ENCODE measurements at places on chromosomes 6 and 20.

DNA sequence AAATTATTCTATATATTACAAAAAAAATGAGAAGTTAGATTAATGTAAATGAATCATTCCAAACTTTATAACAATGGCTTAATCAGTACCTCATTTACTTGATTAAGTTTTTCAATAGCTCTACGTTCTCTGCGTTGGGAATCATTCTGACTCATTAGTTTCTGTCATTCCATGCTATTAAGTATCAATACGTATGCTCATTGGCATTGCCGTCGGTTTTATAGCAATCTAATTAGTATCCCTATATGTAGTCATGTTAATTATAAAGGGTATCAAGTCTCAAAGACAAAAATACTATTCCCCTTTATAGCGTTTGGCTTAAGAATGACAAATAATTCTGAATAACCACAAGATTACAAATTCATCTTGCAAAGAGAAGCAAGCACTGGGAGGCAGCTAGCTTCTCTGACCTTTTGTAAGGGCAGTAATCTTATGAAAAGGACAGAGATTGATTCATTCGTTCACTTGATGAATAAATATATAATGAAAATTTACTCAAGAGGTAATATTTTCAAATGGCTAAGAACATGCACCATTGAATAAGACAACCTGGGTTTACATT is 41.8 kb downstream of the OLIG3 start:
- DNase-seq: no peak

- no peak for DNase-seq
These were observed 1.2 kb downstream of the OGFR start for GRCh38 chr20:62805711-62806382.

DNA sequence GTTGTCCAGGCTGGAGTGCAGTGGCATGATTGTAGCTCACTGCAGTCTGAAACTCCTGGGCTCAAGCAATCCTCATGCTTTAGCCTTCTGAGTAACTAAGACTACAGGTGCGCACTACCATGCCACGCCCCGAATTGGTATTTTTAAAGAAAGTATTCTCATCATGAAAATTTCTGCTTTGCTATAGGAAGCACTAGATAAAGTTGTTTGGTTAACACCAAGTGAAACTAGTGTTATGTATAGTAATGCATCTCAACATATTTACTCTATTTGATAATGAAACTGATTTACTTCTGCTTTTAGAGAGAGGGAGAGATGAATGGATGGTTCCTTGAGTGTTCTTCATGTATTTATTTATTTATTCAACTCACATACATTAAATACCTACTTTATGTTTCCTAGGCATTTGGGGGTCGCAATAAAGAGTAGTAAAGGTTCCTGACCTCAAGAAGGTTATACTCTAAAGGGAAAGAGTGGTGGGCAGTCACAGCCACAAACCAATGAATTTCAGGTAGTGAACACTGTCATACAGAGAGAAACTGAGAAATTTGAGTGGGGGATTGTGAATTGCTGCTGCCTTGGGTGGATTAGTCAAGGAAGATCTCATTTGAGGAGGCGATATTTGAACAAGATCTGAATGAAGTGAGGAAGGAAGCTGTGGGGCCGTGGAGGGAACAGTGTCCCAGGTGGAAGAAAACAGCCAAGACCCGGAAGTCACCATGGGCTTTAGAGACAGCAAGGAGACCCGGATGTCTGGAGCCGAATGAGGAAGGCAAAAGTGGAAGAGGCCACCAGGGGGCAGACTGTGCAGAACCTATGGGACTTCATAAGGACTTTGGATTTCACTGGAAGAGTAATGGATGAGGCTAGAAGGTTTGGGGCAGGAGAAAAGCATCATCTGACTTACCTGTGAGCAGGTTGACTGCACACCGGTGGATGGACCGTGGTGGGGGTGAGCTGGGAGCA is 185.6 kb downstream of the TSHZ2 start:
- DNase-seq: no peak

GRCh38 chr6:30020626-30021025 is 40.4 kb upstream of the POLR1H start:
- no peak for DNase-seq

DNA sequence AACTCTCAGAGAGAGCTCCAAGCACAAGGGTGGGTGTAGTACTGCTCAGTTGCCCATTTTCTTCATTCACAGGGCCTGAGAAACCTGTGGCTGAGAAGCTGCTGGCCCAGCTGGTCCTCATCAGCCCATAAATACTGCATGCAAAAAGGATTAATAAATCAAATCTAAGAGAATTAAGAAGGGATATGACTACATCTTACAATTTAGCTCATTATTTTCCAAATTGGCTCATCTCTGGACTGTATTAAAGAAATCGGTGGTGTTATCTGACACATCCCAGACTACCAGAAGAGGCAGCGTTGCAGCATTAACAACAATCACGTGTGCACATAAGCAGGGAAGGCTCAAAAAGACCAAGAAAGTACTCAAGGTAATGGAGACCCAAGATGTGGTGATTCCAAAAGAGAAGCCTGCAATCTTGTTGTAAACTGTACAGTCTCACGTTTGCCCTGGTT is 90.7 kb downstream of the CD24 start:
- no peak for DNase-seq

GRCh38 chr6:26576929-26577719 is 19.6 kb upstream of the ABT1 start:
- no peak for DNase-seq

DNA sequence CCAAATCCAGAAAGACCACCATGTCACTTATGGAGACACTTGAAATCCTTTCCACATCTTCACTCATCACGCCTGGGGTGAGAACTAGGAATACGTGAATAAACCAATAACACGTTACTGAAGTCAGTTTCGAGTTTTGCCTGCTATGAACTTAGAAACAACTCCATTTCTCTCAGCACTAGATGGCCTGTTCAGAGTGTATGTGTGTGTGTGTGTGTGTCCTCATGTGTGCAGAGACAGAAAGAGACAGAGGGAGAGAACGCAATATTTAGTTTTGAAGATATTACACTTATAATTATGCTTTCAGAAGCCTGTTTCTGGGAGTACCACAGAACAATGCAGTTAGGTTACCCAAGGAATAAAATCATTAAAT is 81.2 kb upstream of the CCN6 start:
- no peak for DNase-seq

- no peak for DNase-seq
These were observed 123.0 kb upstream of the AKIRIN2 start for GRCh38 chr6:87824958-87825491.

DNA sequence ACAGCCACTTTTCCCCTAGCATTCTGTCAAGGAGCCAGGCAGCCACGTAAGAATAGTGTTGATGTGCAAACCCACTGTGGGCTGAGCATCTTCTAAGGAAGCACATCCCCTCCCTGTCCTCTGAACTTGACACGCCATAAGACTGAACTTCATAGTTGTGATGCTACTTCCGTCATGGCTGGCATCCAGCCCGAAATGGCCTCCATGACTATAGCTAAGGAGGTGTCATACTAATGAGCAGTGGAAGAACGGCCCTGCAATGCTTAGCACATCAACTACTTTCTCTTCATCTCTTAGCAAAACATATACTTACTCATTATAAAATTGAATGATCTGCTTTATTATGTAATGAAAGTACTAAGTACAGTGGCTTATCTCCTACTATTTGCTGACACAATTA is 110.2 kb downstream of the GJA10 start:
- no peak for DNase-seq

- DNase-seq: no peak
These were observed 56.1 kb downstream of the ADAT2 start for GRCh38 chr6:143394389-143394788.

GRCh38 chr6:26032340-26033084 is 54.7 kb upstream of the HFE start:
- DNase-seq: no peak

- no peak for DNase-seq
These were observed 11.0 kb upstream of the FBXL4 start for GRCh38 chr6:98958776-98959175.

- peak; percentile 64 for DNase-seq
These were observed 32.7 kb downstream of the PLN start for GRCh38 chr6:118580585-118581419.
